Adrenal gland (tissue), 19 donors: ENCODE measurements at places on chromosomes 2 and 18.

DNA sequence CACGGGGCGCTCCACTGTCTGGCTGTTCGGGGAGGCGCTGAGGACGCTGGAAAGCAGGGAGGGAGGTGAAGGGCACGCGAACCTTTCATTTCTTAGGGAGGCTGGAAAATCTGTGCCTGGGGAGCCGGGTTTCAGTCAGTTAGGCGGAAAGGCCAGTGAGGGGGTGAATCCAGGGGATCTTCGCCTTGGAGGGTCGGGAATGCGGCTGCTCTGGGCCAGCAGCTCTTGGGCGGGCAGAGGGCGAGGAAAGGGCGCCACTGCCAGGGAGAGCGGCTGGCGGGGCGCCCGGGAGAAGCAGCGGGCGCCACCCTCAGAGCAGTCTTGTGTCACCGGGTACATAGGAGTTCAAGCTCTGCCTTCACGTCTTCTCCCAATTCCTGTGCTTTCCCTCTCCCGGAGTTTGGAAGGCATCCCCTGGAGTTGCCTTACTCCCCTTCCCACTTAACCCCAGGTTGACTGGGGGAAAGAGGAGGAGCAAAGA, 1.4 kb downstream of the CCDC85A start:
- DNase-seq, result peak; percentile 32

GRCh38 chr2:238601433-238602222, 174.9 kb downstream of the ASB1 start:
- no peak for DNase-seq

DNA sequence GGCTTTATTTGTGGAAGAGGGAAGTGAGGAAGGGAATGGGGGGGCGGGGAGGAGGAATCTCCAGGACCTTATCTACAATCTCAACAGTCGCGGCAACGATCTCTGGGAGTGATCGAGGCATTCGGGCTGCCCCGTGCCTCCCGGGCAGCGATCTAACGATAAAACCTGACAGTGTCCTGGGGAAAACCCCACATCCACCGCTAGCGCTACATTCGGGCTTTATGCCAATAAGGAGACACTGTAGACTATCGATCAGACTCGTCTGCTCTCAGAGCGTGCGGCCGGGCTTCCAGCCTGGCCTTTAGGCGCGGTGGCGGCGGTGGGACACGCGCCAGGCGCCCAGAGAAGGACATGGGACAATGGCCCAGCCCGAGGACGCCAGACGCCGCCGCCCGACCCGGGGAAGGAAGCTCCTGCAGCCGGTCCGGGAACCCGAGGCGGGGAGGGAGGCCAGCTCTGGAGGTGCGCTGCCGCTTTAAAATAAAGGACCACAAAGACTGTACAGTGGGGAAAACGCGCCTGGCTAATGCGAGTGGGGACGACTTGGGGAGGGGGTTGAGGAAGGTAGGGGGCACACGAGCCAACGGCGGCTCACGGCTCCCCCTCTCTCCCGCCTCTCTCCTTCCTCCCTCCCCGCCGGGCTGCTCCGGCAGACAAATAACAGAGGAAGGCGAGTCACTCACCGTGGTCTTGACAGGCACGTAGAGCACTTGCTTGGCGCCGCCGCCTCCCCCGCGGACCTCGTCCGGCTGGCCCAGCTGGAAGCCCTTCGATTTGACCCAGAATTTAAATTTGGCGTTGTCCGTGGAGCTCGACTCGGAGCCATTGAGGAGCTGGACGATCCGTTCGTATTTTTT, 2.2 kb downstream of the NOL4 start:
- DNase-seq, result no peak

- no peak for DNase-seq
Observed at GRCh38 chr18:9217743-9218451, 81.3 kb downstream of the ANKRD12 start.

DNA sequence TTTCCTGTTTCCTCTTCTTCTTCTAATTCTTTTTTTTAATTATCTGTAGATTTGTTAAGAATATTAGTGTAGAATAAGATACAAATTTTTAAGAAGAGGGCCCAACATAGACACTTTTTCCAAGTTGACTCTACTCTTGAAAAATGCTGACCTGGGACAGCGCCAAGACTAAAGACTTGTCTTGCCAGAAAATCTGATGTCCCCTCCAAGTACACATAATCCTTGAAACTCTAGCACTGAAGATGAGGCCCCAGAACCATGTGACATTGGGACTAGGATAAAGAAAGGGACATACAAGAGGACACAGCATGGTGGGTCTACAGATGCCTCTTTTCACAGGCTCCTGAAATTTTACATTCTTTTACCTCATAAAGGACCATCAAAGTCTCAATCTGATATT, 271.6 kb upstream of the SESTD1 start:
- DNase-seq, result no peak

DNA sequence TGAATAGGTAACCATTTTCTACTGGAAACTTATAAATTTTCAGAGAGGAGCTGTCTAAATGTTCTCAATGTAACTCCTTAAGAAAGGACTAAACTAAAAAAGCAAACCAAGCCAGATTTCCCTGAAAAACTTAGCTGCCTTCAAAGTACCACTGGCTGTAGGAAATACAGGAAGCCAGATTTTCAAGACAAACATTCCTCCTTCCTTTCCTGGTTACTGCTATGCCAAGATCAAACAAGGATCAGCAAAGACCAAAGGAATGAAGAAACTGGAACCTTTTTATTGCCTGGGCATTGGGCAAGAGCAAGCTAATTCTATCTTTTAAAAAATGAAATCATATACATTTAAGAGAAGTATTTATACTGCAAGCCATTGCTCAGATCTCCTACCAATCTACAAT, 212.7 kb downstream of the DYM start:
- DNase-seq, result no peak

DNA sequence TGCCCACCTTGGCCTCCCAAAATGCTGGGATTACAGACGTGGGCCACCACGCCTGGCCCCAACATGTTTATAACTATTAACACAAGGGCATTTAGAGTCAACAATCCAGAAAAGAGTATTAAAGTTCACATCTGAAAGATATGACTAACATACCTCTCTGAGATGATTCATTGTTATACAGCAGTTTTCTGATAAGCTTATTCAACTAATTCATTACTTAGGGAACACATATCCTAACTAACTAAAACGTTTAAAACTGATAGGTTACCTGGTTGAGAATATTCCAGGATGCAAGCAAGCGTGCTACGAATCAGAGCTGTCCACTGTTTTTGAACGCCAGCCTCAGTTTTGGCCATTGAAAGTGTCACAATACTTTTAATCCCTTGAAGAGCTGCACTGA, 34.0 kb upstream of the STRN start:
- DNase-seq, result no peak

DNA sequence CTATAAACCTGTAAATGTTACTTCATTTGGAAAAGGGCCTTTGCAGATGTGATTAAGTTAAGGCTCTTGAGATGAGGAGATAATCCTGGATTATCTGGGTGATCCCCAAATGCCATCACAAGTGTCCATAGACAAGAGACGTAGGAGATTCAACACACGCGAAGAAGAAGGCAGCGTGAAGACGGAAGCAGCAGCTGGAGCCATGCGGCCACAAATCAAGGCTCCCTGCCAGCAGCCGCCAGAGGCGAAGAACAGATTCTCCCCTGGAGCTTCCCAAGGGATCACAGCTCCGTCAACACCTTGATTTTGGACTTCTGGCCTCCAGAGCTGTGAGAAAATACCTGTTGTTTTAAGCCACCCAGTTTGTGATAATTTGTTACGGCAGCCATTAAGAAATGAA, 11.0 kb upstream of the VAPA start:
- DNase-seq, result no peak
